ENCODE measurements at places on chromosomes 13 and 19.

DNA sequence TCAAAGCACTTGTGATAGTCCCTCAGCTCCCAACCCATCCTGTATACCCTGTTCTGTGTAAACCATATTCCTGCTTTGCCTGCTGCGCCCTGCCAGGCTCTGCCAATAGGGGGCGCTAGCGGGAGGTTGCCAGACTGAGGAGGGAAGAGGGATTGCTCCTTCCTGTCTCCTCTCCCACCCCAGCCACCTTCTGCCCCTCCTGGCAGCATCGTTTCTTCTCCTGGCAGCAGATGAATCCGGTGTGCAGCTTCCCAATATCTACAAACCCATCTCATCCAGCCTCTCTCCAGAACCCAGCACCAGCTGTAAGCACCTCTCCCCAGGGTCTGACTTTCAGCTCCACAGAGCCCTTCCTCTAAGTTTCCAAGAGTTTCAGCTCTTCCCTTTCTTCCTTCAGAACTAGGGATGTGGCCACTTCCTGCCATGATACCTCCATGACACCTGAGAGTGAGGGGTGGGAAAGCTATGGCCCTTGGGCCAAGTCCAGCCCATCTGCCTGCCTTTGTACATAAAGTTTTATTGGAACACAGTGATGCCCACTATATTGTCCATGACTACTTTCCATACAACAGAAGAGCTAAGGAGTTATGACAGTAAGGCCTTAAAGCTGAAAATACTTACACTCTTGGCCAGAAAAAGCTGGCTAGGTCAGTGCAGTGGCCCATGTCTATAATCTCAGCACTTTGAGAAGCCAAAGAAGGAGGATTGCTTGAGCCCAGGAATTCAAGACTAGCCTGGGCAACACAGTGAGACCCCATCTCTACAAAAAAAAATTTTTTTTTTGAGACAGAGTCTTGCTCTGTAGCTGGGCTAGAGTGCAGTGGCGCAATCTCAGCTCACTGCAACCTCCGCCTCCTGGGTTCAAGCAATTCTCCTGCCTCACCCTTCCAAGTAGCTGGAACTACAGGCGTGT, 34.5 kb upstream of the ATP1A3 start:
- no peak for DNase-seq

- no peak for DNase-seq
Measured at GRCh38 chr19:35344511-35345031, 3.1 kb upstream of the FFAR1 start.

DNA sequence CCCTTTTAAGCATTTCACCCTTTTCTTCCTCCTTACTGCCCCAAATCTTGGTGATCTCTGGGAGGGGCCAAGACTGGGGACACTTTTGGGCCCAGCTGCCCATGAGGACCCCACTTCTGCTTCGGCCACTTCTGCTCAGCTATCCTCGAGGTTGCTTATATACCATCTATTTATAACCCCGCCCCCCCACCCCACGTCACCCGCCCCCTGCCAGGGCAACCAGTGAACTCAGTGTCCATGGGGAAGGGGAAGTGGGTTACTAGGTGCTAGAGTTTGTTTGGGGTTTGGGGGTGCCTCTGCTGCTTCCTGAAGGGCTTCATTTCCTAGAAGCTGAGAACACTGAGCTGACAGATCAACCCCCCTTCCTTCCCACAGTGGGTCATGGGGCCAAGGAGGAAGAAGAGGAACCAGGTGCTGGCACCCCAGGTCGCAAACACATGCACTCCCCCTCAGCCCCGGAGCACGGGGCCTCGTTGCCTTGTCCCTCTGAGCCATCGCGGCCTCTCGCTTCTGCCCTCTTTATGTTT, 6.1 kb upstream of the ADGRE5 start:
- peak; percentile 43 for DNase-seq

DNA sequence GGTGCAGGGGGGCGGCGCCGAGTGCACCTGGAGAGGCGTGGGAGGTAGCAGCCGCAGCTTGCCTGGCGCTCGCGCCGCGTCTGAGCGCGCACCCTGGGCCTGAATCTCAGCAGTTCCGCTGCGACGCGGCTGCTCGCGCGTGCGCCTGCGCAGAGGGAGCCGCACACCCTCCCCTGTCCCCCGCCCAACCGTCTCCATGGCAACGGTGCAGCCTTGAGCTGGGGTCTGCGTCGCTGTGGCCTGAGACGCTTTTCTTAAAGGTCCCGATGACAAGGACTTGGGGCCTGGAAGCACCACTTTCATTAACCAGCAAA, at the start of gene PNMA8B:
TSS of gene PNMA8B (minus strand) at position 82 of the 314 bp plus-strand sequence. CDS start 402 bp downstream, outside the sequence.
- no peak for DNase-seq

DNA sequence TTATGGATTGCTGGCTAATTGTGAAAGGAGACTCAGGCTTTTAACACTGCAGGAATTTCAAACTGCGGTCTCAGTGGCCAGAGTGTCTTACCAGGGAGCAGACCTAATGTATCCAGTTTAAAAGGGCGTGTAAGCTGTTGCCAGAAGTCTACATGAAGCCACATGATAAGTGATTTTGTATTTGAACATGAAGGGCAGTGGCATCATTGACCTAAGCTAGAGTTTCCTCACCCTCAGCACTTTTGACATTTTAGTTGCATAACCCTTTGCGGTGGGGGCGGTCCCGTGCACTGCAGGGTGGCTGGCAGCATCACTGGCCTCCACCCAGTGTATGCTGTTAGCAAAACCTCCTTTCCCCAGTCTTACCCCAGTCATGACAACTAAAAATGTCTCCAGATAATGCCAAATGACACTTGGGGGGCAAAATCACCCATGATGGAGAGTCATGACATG, 23.7 kb upstream of the GPR18 start:
- peak; percentile 32 for DNase-seq

GRCh38 chr19:17770613-17771012, 19.3 kb downstream of the FCHO1 start:
- no peak for DNase-seq

DNA sequence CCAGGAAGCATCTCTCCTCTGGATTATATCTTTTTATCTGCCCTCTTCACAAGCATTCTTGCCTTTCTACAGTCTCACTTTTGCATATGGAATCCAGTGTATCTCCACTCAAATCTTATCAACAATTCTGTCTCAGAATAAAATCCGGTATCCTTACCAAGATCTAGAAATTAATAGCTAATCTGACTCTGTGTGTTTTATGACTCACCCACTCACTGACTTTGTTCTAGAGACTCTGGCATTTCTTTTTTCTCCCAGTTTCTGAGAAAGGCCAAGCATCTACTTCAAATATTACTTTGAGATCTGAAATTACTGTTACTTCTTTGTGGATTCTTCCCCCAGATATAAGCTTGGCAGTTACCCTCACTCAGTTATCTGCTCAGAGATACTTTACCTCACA, 913.5 kb upstream of the ATXN8OS start:
- DNase-seq = no peak

- DNase-seq = no peak
Measured at GRCh38 chr19:50626011-50626410, 13.7 kb downstream of the SYT3 start.

- DNase-seq = no peak
Measured at GRCh38 chr13:37652596-37652995, 54.0 kb upstream of the POSTN start.

DNA sequence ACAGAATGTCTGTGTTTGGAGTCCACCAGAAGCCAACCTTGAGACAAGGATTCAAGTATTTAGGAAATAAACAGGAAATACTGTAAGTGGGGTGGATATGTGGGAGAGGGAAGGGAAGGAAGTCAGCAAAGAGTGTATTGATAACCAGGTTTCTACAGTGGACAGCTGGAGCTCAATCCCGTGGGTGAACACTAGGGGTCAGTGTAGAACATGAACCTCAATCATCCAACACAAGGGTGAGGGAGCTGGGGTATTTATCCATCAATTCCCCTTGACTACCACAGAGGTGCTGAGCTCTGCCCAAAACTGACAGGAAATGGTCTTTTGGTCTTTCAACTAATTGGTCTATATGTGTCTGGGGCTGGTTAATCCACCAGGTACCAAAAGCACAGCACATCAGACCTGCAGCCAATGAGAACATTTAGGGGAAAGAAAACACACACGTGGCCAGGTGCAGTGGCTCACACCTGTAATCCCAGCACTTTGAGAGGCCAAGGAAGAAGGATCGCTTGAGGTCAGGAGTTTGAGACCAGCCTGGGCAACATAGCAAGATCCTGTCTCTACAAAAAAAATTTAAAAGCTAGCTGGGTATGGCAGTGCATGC, 5.6 kb upstream of the SYDE1 start:
- DNase-seq = no peak

DNA sequence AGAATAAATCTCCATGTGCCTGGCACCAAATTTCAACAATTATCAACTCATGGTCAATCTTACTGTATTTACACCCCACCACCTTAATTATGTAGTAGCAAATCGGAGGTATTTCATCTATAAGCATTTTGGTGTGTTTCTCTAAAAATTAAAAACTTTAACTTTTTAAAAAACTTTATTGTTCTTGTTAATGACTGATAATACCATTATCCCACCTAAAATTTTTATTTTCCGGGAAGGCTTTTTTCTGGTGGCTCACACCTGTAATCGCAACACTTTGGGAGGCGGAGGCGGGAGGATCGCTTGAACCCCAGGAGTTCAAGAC, 453 bp upstream of the PDCD2L start:
- DNase-seq = no peak

GRCh38 chr13:51218626-51219025, 3.6 kb upstream of the FAM124A start:
- DNase-seq = no peak

DNA sequence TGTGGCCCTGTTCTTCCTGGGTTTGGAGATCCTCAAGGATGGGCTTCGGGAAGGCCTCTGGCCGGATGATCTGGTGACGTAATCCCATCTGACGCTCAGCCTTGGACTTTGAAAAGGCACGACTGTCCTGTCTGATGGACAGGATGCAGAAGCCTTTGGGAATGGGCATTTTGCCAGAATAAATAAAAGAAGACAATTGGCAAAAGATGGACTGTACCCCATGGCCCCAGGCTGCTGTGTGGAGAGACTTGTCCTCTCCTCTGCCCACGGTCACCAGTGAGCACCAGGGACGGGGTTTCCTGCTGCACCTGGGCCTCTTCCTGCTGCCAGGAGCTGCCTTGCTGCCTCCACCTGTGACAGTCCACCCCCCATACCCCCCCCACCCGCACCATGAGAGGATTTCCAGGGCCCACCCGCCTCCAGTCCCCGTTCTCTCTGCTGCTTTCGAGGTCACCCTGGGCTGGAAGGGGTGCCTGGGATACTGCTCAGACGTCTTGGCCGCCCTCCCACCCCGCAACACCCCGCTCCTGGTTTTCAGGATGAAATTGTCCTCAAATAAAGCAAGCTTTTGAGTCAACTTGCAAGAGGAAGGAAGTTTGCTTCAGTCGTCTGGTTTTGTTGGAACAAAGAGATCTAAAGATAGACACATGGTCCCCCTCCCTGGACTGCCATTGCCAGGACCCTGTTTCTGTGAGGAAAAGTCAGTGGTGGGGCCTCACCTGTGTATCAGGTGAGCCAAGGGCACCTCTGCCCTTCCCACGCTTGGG, 40.9 kb downstream of the MCF2L start:
- DNase-seq = no peak

- no peak for DNase-seq
Measured at GRCh38 chr19:6232601-6233055, 47.1 kb downstream of the MLLT1 start.

- DNase-seq = no peak
Measured at GRCh38 chr13:103102482-103102881, 36.3 kb upstream of the SLC10A2 start.

DNA sequence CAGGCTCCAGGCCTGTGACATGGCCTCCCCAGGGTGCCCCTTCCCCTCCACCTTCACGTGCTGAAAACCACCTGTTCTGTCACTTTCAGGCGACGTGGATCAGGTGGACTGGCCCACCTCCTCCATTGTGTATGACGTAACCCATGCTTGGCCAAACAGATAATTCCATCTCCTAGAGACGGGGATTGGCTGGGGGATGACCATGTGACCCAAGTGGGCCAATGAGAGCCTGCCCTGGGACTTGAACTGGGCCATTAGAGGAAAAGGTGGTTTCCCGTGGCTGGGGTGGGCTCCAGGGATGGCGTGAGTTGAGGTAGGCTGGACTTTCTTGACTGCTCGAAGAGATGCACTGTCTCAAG, 3.6 kb upstream of the ADAMTSL5 start:
- no peak for DNase-seq

Measured in activated gamma-delta T cell (primary cell).